Body of pancreas (tissue), 4 donors: ENCODE measurements at places on chromosomes 7 and 10.

DNA sequence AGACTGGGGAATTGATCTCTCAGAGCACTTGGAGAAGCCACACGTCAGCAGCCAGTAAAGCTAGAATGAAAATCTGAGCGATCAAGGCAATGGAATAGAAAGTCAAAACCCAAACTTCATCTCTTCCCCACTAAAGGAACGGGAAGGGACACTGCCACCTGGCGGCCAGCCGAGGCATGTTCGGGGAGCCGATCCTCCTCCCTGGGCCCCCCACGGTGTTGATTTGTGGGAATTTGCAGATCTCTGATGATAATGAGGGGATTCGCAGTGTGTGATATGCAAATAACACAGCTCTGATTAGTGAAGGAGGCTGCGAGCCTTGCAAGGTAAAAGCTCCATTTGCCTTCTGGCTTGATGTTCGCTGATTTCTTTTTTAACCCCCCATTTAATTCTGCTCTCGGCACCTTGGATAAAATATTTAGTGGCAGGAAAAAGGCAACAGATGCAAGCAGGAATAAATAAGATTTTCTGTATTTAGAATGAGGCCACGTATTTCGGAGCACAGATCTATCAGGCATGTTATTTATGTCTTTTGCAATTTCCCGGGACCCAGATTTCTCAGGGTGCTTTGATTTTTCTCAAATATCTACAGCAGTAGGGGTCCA is 258.6 kb downstream of the PAXIP1 start:
- peak; percentile 63 for DNase-seq

DNA sequence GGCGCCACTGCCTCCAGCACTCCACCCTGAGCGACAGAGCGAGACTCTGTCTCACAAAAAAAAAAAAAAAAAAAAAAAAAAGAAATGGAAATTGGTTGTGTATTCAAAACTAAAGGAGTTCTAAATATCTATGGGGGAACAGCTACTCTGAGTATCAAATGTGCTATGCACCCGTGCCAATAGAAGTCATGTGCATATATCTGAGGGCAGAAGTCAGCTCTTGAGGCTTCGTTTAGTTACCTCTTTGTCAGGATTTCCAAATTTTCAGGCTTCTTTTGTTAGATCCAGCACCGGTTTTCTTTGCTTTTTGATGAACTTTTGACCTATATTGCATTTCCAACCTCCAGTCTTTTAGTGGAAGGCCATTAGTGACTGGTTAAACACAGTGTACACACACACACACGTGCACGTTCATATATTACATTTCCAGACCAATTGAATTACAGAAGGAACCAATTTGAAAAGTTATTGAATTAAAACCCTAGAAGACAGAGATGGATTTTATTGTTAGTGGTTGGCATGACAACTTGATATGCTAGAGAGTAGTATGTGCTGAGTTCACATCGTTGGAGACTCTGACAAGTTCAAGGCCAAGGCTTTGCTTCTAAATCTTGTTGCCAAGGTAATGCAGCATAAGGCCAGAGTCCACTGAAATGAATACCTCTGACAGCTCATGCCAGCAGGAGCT is 33.1 kb upstream of the ADD3 start:
- DNase-seq = peak; percentile 54

- DNase-seq = no peak
Measured at GRCh38 chr7:41915871-41916270, 213.0 kb upstream of the INHBA start.

- DNase-seq = peak; percentile 79
Measured at GRCh38 chr10:103350517-103351260, at the start of gene PCGF6. Gene PCGF6, minus strand, starts transcription at chr10:103351140. Its CDS starts 74 bp downstream, at chr10:103351066.

DNA sequence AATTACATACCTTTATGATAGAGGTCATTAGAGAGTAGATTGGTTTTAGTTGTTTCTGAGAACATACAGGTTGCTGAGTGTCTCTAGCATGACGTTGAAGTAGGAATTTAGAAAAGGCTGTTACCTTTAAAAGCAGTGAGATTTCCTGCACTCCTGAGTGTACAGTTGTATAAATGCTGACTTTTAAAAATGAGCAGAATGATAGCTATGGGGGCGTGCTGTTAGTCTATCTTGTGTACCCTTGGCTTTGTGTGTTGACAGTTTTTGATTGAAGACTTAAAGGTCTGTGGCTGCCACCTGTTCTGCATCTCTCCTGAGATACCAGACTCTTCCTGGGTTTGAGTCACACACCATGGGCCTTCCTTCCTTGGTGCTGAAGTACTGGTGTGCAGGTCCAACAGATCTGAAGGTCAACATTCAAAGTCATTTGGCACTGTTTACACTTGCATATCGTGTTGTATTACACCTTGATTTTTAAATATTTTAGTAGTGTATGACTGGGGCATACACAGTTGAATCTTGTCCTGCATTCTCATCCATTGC is 23.8 kb downstream of the DNAJB6 start:
- no peak for DNase-seq

DNA sequence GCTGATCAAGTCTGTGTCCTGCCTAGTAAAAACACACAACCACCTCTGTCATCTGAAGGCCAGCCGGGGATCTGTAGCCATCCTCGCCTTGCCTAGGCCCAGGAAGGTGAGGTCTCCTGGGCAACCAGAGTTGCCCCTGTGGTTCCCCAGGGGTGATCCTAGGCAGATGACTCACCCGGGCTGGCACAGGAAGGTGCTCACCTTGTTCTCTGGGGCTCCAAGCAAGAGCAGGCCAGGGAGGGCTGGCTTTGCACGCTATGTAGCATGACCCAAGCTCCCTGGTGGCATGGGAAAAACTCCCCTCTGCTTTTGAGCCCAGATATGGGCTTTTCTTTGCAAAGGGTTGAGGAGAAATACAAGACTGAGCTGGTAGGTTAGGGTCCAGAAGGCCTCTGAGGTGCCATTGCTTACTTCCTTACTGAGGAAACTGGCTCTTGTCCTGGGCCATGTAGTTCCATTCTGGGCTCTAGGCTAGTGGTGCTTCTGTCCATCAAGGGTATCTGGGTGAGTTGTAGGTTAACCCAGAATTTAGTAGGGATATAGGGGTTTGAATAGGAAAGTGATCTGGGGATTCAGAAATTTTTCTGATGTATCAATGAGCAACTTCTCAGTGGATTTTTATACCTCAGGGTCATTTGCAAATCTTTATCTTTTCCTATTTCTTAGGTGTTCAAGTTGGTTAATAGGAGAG is 112.0 kb downstream of the NT5C2 start:
- no peak for DNase-seq

DNA sequence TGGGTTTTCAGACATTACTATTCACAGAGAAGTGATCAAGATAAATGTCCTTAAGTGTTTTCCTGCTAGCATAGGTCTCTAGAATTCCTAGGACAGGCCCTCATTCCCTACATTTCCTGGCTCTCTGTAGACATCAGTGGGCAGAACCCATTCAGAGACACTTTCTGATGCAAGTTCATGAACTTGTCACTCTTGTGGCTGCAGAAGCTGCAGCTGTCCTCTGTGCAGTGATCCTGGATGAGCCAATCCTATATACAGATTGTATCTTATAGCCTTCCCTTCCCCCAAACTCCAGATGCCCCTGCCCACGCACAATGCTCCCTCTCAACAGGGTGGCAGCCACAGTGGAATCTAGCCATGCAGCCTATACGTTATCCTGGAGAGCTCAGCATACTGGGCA is 12.6 kb upstream of the GRB10 start:
- DNase-seq = no peak

DNA sequence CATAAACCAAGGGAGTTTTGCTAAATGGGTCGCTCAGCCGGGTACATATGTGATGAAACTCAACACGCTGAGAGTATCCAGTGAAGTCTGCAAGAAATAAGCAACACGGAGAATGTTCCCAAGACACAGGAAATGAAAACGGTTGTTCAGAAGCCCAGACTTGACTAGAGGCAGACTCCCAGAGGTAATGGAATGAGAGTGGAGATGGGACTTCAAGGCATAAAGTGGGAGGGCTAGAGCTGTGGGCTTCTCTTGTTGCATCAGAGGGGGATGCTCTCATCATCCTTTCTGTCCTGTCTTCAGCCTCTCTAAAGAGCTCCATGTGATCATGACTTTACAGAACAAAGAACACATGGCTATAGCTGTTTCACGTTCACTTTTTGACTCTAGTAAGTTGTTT is 88.3 kb downstream of the BAMBI start:
- DNase-seq = no peak

- no peak for DNase-seq
Measured at GRCh38 chr7:50543776-50544442, 21.3 kb downstream of the DDC start.

DNA sequence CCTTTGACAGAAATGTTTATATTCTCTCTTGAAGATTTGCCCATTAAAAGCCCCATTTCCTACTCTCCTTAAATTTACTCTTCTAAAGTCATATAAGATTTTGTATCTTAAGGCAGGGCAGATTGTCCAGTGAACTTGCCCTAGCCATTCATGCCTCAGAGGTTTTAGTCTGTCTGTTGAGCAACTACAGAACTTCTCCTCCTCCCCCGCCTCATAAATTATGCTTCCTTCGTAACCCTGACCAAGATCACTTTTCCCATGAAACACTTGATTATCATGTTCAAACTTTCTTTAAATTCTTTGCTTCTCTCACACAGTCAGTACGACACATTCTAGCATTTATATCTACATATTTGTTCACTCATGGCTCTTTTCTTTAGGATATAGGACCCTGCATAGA is 621.3 kb downstream of the ANKRD7 start:
- DNase-seq = no peak

GRCh38 chr10:90319188-90319914 is 538.5 kb downstream of the HTR7 start:
- DNase-seq = peak; percentile 32

- no peak for DNase-seq
Measured at GRCh38 chr7:41133690-41134299, 569.1 kb downstream of the INHBA start.

- DNase-seq = no peak
Measured at GRCh38 chr10:86362586-86363183, 3.9 kb downstream of the GRID1 start.

DNA sequence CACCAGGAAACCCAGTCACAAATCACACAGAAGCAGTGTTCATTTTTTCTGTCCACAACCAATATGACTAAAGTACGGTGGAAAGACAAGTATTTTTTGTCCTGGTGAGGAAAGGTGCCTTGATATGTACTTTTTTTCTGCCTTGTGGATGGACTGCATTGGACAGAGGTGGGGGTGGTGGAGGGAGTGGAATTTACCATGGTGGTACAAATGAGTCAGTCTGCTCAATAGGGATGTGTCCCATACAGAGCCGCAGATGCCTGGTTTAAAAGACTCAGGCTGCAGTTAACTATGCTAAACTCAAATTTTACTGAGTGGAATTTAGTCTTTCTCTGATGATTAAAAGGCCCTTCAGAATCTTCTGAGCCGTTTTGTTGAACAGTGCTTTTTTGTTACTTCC is 674.5 kb upstream of the GALNT17 start:
- DNase-seq = no peak
